ENCODE measurements at places on chromosomes 11 and 22.

DNA sequence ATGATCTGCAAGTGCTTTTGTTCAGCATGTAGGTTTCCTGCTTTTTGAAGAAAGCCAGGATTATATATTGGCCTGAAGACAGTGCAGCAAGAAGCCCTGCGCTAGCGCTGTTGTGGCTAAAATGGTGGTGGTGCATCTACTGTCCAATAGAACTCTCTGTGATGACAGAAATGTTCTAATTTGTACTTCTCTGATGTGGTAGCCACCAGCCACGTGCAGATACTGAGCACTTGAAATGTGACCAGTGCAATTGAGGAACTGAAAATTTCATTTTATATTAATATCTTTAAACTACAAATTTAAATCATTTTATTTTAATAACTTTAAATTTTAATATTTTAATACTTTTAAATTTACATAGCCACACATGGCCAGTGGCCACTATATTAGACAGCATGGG lies 73.0 kb upstream of the PAX6 start:
- no peak for DNase-seq

- no peak for DNase-seq
Measured at GRCh38 chr11:74418509-74418895, 20.3 kb upstream of the PGM2L1 start.

DNA sequence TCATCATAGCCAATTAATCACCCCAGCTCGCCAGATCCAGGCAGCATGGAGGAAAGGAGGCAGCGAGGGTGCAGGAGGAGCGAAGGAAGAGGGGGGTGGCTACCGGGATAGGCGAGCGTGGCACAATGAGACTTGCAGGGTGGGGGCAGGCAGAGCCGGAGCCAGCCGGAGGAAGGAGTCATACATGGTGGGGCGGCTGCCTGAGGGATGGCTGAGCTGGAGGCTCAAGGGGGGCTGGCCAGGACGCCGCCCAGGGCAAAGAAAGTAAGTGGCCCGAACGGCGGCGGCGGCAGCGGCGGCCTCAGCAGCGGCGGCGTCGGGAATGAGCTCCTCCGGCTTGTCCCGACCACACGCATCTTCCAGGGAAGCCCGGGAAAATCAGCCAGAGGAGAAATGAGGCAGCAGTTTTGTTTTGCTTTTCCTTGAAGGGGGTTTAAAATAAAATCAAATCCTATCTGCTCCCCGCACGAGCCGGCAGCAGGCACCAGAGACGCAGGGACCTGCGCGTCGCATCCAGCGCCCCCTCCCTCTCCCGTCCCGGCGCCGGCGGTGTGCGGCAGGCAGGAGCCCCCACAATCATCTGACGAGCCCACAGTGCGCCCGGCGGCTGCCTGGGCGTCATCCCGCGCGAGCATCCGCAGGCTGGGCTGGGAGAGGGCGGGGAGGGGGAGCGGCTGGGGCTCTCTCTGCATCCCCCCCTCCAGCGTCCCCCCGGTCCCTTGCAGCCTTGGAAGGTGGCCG lies 263.6 kb downstream of the CTTN start:
- no peak for DNase-seq

DNA sequence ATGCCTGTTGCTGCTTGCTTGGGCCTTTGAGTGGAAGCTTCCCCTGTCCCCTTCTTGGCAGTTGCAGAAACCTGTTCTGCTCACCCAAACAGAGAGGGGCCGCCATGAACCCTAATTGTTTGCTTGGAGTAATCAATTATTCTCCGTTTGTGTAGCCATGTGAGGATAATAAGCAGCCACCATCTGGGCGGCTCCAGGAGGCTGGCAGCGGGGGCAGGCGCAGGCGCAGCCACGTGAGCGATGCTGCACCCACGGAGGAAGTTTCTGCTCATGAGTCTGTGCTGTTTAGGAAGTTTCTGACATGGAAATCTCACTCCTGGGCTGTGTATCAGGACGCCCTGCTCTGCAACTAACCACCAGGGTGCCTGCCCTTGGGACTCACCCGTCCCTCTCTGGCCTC lies 90.1 kb downstream of the MPPED1 start:
- no peak for DNase-seq

DNA sequence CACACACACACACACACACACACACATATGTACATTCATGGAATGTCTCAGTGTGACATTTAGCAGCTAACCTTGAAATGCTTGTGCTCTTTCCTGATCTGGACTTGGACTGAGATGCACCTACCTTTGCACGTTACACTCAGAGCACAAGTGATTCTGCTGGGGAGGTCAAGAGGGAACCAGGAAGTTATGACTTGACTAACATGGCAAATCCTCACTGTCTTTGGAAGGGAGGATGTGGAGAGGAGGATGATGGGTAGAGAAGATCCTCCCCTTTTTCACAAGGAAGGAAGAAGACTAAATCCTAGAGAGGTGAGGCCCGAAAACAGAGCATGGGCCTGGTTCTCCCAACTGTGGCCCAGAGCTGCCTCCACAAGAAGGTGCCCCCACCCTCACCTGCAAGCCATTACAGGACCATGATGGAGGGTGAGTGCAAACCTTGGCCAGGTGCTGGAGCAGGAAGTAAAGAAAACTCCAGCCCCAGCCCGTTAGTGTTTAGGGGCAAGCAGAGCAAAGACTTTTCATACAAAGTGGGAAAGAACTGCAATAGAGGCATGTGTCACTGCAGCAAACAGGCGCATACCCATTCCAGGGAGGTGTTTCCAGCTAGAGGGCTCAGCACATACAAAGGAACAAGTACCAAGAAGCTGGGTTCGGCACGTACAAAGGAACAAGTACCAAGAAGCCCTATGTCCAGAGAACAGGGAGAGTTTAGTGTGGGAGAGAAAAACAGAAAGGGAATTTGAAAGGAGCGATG lies 26.4 kb downstream of the SCN4B start:
- no peak for DNase-seq

GRCh38 chr22:36613958-36614357 lies 85.0 kb upstream of the EIF3D start:
- DNase-seq: no peak

DNA sequence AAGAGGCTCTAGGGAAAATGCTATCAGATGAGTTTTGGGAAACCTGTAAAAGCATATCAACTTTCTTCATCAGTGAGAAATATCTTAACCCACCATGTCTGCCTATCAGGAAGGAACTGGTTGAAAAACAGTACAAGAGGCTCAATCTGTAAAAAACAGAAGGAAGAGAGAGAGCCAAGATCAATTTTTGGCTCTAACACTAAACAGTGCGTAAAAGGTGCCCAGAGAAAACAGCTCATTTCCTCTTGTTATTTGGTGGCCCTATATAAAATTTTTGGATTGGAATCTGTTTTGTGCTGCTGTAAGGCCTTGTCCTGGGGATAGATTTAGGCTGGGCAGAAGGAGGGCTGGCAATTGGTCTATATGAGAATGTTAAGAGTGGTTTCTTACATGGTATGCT lies 12.1 kb downstream of the MS4A2 start:
- DNase-seq: no peak

DNA sequence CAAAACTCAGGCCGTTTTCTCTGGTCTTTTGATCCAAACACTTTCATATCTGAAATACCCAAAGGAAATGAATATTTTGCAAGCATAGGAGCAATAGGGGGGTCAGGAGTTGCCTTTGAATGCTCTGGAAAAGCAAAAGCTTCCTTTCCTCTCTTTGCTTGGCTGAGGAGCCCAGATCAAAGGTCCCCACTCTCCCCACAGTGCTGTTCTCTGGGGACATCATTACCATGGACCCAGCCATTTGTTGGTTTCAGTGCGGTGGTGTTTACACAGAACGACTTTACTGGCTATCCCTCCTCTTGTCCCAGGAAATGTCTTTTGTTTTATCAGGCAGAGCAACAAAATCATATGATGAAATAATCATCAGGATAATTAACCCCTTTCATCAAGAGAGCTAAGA lies 1089.1 kb downstream of the TBC1D22A start:
- DNase-seq: no peak

GRCh38 chr11:16080688-16081381 lies 275.5 kb downstream of the SOX6 start:
- no peak for DNase-seq

GRCh38 chr22:27317096-27317495 lies 484.5 kb downstream of the MN1 start:
- DNase-seq: no peak

DNA sequence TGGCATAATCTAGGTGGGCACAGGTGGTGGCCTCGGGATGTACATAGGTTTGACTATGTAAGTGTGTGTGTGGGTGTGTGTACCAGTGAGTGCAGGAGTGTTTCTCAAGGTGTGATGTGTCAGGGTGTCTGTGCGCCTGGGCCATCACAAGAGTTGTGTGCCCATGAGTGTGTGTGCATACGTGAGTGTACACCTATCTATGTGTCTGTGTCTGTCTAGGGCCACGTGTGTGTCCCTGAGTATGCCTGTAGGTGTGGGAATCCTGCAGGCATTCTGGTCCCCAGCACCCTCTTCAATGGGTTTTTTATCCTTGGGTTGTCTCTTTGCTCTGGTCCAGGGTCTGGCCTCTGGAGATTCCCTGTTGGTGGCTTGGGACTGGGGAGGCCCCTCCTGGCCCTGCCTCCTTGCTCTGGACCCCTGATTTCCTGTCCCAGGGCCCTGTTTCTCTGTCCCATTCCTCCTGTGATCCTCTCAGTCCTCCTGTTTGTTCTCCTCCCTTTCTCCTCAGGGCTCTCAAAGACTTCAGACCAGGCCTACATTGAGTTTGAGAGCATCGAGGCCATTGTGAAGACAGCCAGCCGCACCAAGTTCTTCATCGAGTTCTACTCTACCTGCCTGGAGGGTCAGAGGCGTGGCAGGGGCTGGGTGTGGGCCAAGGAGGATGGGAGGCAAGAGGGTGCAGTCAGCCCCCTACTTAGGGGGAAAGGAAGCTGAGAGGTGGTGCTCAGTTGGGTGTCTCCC lies 9.4 kb downstream of the INPPL1 start:
- DNase-seq: no peak

DNA sequence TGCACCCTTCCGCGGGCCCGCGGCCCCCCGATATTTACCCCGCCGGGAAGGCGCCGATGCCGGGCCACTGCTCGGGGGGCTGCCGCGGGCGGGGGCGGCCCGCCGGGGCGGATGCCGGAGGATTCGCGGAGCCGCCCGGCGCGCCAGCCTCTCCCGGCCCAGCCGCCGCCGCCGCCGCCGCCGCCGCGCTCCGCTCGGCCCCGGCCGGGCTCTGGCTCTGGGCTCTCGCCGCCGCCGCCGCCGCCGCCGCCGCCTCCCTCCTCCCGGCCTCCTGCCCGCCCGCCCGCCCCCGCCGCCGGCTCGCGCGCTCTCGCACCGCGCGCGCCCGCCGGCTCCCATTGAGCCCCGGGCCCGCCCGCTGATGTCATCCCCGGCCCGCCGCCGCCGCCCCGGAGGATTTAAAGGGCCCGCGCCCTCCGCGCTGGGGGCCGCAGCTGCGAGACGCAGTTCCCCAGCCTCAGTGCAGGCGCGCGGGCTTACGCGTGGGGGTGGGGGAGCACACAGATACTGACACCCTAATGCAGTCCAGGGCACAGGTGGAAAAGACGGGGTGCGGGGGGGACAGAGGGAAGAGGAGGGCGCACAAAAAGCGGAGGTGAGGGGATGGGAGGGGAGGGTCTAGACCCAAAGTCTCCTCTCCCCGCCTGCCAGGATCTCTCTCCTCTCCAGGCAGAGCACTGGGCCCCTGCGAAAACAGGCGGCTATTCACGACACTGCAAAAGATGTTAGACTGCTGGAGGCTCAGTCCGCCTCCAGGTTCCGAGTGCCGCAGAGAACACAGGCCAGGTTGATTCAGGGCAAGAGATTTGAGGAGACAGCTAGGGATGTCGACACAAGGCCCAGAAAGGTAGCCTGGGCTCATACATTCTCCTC lies at the start of gene CSNK1E:
Gene CSNK1E (minus strand): TSS at position 312 of the 873 bp plus-strand sequence. CDS start 3,276 bp downstream, outside the sequence.
- peak; percentile 47 for DNase-seq

GRCh38 chr11:128232588-128232987 lies 354.8 kb downstream of the ETS1 start:
- DNase-seq: no peak

DNA sequence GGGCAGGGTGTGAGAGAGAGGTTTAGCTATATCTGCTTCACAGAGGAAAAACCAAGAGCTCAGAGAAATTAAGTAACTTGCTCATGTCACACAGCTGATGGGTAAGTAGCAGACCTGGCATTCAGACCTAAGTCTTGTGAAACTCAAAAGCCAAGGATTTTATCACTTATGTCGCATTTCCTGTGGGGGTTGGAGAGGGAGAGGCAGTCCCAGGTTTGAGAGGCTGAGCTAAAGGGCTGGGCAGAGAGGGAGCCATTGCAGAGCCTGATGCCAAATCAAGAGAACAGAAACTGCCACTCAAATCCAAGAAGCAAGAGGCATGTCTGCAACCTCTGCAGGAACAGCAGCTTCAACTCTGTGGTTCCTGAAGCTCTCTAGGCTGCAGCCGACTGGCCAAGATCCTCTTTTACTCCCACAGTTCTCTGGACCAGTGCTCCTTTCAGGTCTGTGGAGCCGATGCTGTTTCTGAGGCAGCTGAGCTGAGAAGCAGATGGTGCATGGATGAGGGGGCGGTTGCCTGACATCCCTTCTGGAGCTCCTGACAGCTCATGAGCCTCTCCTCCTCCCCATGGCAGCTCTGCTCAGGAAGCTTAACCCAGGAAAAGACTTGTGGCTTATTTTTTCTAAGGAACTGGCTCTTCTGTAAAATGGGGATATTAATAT lies 47.6 kb upstream of the NAV2 start:
- no peak for DNase-seq

DNA sequence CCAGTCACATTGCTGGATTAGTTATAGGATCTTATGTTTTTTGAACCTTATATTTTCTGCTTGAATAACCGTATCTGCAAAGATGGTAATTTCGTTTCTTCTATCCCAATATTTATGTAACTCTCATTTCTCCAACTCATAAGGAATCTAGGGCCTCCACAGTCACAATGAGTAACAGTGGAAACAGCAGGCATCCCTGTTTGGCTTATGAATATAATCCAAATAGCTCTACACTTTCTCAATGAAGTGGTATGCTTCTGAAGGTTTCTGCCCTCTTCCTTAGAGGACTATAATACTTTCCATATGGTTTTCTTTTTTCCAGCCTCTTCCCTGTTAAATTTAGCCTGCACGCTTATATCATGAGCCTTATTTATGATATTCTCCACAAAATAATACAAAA lies 16.5 kb downstream of the ATP6V1E1 start:
- no peak for DNase-seq

DNA sequence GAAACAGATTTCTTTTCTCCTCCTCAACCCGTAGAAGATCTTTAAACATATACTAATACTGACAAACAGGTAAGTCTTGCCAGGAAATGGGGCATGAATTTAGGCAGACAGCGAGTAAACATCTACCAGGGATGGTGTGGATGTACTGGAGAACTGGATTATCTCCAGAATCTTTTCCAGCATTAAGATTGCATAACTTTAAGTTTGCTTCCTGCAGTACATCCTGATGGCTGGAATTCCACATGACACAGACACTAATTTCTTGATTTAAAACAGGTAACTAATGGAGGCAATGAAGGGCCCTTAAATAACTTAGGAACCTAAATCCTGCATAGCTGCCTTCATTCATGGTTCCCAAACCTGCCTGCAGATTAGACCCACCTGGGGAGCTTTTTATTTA lies 40.7 kb downstream of the JHY start:
- DNase-seq: no peak

All from stimulated activated CD8-positive, alpha-beta memory T cell treated with anti-CD3 and anti-CD28 coated beads, Interleukin-2, amount 100 ng/mL, for 1 hour (primary cell).